ENCODE measurements at places on chromosomes 2 and 18.

GRCh38 chr2:70920367-70920715, 15.4 kb upstream of the ATP6V1B1 start:
- peaks cover 19% of the 10 kb centered on the region for H3K27me3 ChIP-seq
- H3K4me1 ChIP-seq, result no peaks in the 10 kb centered on the region
- H3K4me3 ChIP-seq, result no peak overlapping the region
- H3K27ac ChIP-seq, result no peak overlapping the region

GRCh38 chr2:223027442-223027841, 24.5 kb upstream of the KCNE4 start:
- no peaks in the 10 kb centered on the region for H3K4me1 ChIP-seq
- H3K27ac ChIP-seq, result no peak overlapping the region
- H3K4me3 ChIP-seq, result no peak overlapping the region
- no peaks in the 10 kb centered on the region for H3K36me3 ChIP-seq

- no peak overlapping the region for H3K27ac ChIP-seq
- no peaks in the 10 kb centered on the region for H3K36me3 ChIP-seq
- H3K27me3 ChIP-seq, result peaks cover 4% of the 10 kb centered on the region
- no peaks in the 10 kb centered on the region for H3K4me1 ChIP-seq
- no peak for DNase-seq
These were observed 70.8 kb downstream of the DHRS9 start for GRCh38 chr2:169139993-169140767.

GRCh38 chr18:30917651-30918050, 124.9 kb downstream of the DSC3 start:
- H3K4me1 ChIP-seq, result no peaks in the 10 kb centered on the region
- H3K36me3 ChIP-seq, result no peaks in the 10 kb centered on the region
- DNase-seq, result no peak

GRCh38 chr2:44107974-44108373, 60.7 kb upstream of the PPM1B start:
- no peak overlapping the region for H3K4me3 ChIP-seq
- no peak overlapping the region for H3K27ac ChIP-seq
- no peaks in the 10 kb centered on the region for H3K36me3 ChIP-seq
- no peak for DNase-seq

- H3K4me1 ChIP-seq, result no peaks in the 10 kb centered on the region
- H3K27ac ChIP-seq, result no peak overlapping the region
- no peaks in the 10 kb centered on the region for H3K36me3 ChIP-seq
- H3K27me3 ChIP-seq, result peaks cover 3% of the 10 kb centered on the region
These were observed 169.7 kb upstream of the SATB2 start for GRCh38 chr2:199627417-199627816.

- H3K27me3 ChIP-seq, result peaks cover 2% of the 10 kb centered on the region
- H3K27ac ChIP-seq, result no peak overlapping the region
- no peak for DNase-seq
These were observed 98.6 kb downstream of the ACTR2 start for GRCh38 chr2:65326276-65326675.

DNA sequence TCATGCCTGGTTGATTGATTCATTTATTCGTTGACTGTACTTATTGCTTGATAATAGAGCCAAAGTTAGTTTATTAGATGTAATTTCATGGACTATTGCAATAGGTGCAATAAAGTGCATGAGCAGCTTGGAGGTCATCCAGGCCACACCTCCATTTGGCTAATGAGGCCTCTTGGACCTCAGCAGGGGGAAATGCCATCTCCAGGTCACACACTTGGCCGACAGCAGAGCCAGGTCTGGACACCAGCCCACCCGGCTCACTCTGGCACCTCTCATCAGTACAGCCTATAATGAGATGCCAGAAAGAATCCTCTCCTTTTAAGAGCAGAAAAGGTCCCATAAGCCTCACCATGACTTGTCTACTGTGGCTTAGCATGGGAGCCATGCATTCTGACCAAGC, 71.2 kb upstream of the AFF3 start:
- no peak overlapping the region for H3K27ac ChIP-seq
- H3K4me1 ChIP-seq, result no peaks in the 10 kb centered on the region
- no peaks in the 10 kb centered on the region for H3K36me3 ChIP-seq
- no peak for DNase-seq
- H3K27me3 ChIP-seq, result peaks cover 5% of the 10 kb centered on the region

DNA sequence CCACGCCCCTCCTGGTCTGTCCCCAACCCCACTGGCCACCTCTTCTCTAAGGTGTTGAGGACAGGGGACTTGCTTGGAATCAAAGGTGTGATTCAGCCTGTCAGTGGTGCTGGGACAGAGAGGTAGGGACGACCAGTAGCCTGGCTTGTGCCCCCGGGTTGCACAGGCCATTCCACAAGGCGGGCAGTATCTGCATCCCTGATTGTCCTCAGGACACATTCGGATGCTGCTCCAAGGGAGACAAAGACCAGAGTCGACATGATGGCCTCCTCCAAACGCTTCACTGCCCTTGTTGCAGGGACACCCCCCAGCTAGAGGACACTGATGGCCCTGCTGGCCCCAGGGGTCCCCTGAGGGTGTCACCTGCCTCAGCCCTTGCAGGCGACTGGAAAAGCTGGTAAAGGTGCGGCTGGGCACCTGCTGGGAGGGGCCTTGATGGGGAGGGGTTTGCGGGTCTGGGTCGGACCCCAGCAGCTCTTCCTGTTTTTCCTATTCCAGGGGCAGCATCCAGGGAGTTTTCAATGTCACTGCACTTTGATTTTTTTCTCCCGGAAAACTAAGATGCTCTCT, 98.0 kb downstream of the PTGR3 start:
- no peaks in the 10 kb centered on the region for H3K27me3 ChIP-seq
- H3K4me1 ChIP-seq, result no peaks in the 10 kb centered on the region
- H3K4me3 ChIP-seq, result no peak overlapping the region
- no peaks in the 10 kb centered on the region for H3K36me3 ChIP-seq
- DNase-seq, result no peak
- H3K27ac ChIP-seq, result no peak overlapping the region

DNA sequence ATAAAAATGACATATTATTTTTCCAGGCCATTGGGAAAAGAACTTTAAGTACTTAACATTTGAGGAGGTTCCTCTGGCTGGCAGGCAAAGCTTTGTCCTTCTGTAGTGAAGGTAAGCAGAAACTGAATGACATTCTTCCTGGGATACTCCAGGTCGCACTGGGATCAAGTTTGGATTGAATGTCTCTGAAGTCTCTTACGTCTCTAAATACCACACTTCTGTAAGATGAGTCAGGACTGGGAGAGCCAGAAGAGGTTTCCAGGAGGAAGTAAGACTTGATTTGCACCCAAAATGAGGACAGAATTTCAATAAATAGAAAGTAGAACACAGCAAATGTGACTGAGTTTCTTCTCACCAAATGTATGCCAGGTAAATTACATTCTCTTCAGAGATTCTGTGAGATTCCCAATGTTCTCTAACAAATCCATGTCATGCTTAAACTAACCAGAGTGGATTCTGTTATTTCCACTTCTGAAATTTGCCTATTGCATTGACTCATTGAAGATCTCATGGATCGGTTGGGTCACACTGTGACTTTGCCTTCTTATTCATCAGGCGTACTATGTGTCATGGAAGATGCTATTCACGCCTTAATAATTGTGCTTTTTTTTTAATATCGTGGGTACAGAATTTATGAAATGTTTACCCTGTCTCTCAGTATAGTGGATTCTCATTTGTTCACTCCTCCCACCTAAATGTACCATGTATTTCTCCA, 25.5 kb upstream of the VIT start:
- H3K4me3 ChIP-seq, result no peak overlapping the region
- H3K27me3 ChIP-seq, result peaks cover 5% of the 10 kb centered on the region
- no peaks in the 10 kb centered on the region for H3K36me3 ChIP-seq
- no peak overlapping the region for H3K27ac ChIP-seq

GRCh38 chr18:26468931-26469340, 79.4 kb downstream of the KCTD1 start:
- H3K4me1 ChIP-seq, result no peaks in the 10 kb centered on the region
- H3K27me3 ChIP-seq, result no peaks in the 10 kb centered on the region
- DNase-seq, result no peak

- H3K27ac ChIP-seq, result no peak overlapping the region
- peaks cover 2% of the 10 kb centered on the region for H3K4me1 ChIP-seq
- H3K4me3 ChIP-seq, result no peak overlapping the region
- H3K36me3 ChIP-seq, result no peaks in the 10 kb centered on the region
These were observed 958 bp upstream of the ALLC start for GRCh38 chr2:3656762-3657721.

GRCh38 chr2:190916829-190917228, 36.2 kb downstream of the GLS start:
- no peaks in the 10 kb centered on the region for H3K27me3 ChIP-seq
- H3K36me3 ChIP-seq, result peaks cover 66% of the 10 kb centered on the region
- no peak overlapping the region for H3K27ac ChIP-seq

GRCh38 chr2:37526323-37526722, 145.1 kb downstream of the CDC42EP3 start:
- no peaks in the 10 kb centered on the region for H3K36me3 ChIP-seq
- no peaks in the 10 kb centered on the region for H3K4me1 ChIP-seq
- H3K4me3 ChIP-seq, result no peak overlapping the region
- H3K27ac ChIP-seq, result no peak overlapping the region

DNA sequence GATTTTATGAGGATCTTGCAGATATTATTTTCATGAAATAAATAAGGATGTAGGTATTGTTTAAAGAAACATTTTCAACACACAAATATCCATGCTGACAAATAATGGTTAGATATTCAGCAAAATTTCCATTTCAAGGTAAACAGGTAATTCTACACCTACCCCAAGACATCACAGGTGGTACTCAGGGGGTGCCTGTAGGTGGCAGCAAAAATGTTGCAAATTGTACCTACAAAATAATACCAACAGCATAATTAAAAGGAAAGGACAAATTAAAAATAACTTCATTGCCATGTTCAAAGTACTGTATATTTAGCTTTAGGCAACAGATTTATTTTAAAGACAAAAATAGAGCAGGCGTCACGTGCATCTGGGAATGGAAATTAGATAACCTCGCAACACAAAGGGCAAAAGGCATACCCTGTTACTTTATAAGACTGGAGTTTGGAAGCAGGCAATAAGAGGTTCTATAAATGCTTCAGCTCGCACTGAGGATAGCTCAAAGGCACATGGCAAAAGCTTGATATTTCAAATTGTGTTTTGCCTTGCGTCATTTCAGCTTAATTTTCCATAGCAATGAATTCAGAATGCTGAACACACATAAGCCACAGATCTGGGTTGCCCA, 630.5 kb downstream of the TDRD15 start:
- no peaks in the 10 kb centered on the region for H3K36me3 ChIP-seq
- no peaks in the 10 kb centered on the region for H3K27me3 ChIP-seq
- H3K4me1 ChIP-seq, result no peaks in the 10 kb centered on the region
- no peak overlapping the region for H3K4me3 ChIP-seq
- H3K27ac ChIP-seq, result no peak overlapping the region

- H3K4me1 ChIP-seq, result peaks cover 48% of the 10 kb centered on the region
- H3K27ac ChIP-seq, result peak overlapping the region; percentile 98
- peak overlapping the region; percentile 82 for H3K4me3 ChIP-seq
- H3K27me3 ChIP-seq, result no peaks in the 10 kb centered on the region
- no peaks in the 10 kb centered on the region for H3K36me3 ChIP-seq
- DNase-seq, result peak; percentile 82
These were observed 21.2 kb downstream of the TEX44 start for GRCh38 chr2:231613663-231614558.

DNA sequence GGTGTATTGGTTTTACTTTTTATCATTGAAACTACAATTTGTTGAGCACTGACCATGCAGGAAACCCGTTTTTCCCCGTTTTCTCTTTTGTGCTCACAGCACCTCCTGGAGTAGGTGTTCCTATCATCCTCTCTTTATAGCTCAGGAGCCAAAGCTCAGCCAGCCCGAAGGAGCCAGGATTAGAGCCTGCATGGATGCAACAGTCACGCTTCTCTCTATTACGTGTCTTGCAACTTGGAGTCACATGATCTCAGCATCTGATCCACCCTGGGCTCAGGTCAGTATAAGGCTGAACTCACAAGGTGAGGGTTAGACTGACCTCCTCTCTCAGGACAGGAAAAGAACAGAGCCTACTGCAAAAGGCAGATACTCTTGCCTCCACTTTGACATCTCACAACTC, 150.5 kb downstream of the MBP start:
- H3K4me1 ChIP-seq, result peaks cover 4% of the 10 kb centered on the region
- H3K36me3 ChIP-seq, result no peaks in the 10 kb centered on the region
- H3K27ac ChIP-seq, result no peak overlapping the region
- H3K4me3 ChIP-seq, result no peak overlapping the region
- no peaks in the 10 kb centered on the region for H3K27me3 ChIP-seq
- DNase-seq, result peak; percentile 3

DNA sequence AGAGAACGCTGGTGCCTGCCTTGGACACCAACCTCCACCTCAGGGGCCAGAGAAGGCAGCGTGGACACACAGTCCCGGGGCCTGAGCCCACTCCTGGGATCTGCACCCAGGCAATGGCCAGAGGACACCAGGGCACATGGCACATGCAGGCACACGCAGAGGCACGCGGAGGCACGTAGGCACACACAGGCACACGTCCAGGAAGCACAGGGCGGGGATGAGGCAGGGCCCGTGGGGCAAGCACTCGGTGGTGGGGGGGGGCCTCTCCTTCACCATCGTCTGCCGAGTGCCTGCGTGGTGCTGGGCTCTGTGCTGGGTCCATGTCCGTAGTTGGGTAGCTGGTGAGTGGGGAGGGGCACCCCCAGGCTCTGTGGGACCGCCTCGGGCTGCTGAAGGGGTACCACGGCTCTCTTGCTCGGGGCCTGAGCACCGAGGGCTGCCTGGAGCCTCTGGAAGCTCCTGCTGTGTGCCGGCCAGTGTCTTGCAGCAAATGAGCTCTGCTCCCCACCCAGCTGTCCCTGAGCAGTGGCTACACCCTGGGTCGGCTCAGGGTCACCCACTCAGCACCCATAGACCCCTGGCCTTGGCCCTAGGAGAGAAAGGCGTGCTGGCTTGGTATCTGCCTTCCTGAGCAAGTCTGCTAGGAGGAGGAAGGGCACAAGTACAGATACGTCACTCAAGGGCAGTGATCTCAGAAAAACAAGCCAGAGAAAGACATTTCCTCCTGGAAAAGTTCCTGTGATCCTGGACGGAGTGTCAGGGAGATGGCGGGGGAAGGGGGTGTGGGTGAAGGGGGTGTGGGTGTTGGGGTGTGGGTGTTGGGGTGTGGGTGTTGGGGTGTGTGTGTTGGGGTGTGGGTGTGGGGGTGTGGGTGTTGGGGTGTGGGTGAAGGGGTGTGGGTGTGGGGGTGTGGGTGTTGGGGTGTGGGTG, 26.4 kb downstream of the RTP5 start:
- H3K27ac ChIP-seq, result peak overlapping the region; percentile 88
- no peak for DNase-seq
- H3K4me1 ChIP-seq, result no peaks in the 10 kb centered on the region
- peaks cover 2% of the 10 kb centered on the region for H3K27me3 ChIP-seq
- H3K4me3 ChIP-seq, result no peak overlapping the region
- H3K36me3 ChIP-seq, result peaks cover 3% of the 10 kb centered on the region

- H3K36me3 ChIP-seq, result no peaks in the 10 kb centered on the region
- no peaks in the 10 kb centered on the region for H3K4me1 ChIP-seq
- peaks cover 2% of the 10 kb centered on the region for H3K27me3 ChIP-seq
- H3K27ac ChIP-seq, result no peak overlapping the region
- DNase-seq, result no peak
- H3K4me3 ChIP-seq, result no peak overlapping the region
These were observed 228.8 kb downstream of the VAPA start for GRCh38 chr18:10142496-10143160.

Data from activated T-helper 2 cell treated with anti-CD3 and anti-CD28 coated beads, Interferon-gamma antibody, Interleukin-2, Interleukin-4, amounts not matched to agents 10 μg/mL and 5 μg/mL and 100 μg/mL, durations not matched to agents 14 hours and 24 hours and 36 hours (primary cell).